Mucosa of descending colon (tissue), 3 donors: ENCODE measurements at places on chromosomes 11 and 22.

DNA sequence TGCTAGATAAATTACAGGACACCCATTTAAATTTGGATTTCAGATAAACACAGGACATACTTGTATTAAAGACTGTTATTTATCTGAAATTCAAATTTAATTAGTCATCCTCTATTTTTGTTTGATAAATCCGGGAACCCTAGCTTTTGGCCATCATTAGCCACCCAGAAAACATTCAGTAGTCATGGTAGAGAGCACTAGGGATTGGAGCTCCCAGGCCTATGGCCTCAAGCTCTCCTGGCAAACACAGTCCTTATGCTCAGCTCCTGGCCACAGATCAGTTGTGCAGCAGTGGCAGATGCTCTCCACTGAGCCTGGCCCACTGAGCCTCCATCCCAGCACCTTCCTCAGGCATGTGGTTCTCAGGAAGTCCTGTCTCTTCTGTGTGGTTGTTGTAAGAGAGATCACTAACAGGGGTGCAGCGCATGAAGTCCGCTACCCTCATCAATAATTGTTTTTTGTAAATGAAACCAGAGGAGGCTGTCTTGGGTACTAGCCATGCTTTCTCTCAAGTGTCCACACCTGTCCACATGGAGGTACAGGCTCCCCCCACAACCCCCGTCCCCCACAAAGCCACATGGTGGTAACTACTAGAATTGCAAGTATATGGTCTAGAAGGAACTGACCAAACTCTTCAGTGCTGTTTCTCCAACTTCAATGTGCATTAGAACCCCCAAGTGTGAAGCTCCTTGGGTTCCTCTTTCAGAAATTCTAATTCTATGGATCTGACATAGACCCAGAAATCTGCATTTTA is 1.1 kb upstream of the IRAG1 start:
- no peak for DNase-seq

GRCh38 chr11:95372097-95372656 is 141.2 kb upstream of the SESN3 start:
- DNase-seq, result no peak

DNA sequence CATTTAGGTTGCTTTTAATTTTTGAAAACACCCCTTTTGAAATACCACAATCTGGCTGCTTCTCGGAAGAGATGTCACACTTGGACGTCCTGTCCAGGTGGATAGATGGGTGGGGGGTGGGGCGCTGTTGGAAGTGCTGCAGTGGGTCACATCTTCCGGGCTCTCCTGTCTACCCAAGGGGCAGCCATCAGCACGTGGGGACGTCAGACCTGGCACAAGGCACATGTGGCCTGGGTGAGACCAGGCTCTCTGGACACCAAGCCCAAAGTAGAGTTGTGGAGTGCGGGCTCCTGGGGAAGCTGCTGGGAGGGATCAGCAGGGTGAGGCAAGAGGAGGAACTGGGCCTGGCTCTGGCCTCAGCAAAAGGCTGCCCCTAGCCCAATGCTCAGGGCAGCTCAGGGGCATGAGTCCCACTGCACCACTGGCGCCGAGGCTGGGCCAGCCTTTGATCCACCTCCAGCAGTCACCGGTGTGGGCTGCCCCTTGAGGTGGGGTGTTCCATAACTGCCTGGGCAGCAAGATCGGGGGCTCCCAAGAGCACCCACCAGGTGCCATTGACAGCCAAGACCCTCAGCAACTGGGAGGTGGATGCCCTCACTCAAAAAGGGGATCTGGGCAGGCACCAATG is 68.6 kb upstream of the CCND1 start:
- DNase-seq, result no peak

GRCh38 chr22:35612903-35613302 is 4.2 kb downstream of the MB start:
- no peak for DNase-seq

GRCh38 chr22:41913040-41913719 is 1.7 kb downstream of the SHISA8 start:
- no peak for DNase-seq

DNA sequence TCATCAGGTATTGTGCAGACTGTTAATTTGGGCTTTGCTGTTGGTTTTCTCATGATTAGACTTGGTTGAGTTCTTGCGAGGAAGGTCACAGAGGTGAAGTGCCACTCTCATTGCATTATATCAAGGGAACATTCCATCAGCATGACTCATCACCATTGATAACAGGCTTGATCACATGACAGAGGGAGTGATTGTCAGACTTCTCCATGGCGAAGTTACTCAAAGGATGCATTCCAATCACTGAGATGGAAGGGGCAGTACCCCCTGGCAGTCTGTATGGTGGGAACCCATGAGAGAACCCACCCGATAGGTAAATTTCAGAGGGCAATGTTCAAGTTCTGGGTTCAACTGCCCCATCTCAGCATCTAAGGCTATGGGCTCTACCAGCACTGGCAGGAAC is 19.4 kb upstream of the P2RY2 start:
- no peak for DNase-seq

DNA sequence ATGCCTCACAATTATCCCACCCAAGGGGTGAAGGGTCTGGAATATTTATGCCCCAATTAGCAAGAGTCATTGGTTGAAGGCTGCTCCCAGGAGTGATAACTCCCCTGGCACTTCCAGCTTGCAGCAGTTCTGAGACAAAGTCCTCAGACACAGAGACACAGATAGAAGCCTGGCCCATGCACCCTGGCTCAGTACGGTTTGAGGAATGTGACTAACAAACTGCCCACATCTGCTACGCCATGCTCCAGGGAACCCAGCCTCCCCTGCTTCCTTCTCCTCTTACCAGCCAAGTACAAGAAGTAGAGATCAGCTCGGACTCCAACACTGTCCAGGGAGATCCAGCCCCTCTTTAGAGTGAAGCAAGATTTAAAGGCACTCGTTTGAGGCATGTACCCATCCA is 48.5 kb upstream of the BMAL1 start:
- DNase-seq, result no peak

DNA sequence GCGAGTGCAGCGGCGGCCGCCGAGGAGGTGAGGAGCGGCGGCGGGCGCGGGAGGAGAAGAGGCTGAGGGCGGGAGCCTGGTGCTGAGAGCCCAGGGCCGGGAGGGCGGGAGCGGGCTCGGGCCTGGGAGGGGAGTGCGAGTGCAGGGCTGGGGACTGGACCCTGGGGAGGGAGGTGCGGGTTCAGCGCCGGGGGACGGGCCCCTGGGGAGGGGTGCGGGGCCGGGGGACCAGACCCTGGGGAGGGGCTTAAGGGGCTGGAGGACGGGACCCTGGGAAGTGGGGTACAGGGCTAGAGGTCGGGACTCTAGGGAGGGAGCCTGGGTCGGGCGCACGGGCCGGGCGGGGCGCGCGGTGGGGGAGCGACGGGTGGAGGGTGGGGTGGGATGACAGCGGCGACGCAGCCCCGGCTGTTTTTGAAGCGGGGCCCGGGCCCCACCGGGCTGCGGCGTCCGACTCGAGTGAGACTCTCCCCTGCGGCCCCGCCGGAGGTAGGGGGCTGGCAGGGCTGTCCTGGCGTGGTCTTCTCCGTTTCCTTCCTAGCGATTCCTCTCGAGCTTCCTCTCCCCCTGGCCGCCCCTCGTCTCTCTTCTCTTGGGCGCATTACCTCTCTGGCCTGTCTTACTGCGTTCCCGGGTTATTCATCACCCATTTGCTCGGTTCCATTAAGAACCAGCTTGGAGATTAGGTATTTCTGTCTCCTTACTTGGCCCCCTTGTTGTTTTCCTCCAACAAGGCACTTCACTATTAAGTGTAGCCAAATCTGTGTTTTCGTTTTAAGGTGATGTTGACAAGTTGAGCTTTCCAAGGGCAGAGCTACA is 754 bp downstream of the NUP50 start:
- DNase-seq, result peak; percentile 67

GRCh38 chr11:134139873-134140331 is 71.0 kb downstream of the JAM3 start:
- no peak for DNase-seq

DNA sequence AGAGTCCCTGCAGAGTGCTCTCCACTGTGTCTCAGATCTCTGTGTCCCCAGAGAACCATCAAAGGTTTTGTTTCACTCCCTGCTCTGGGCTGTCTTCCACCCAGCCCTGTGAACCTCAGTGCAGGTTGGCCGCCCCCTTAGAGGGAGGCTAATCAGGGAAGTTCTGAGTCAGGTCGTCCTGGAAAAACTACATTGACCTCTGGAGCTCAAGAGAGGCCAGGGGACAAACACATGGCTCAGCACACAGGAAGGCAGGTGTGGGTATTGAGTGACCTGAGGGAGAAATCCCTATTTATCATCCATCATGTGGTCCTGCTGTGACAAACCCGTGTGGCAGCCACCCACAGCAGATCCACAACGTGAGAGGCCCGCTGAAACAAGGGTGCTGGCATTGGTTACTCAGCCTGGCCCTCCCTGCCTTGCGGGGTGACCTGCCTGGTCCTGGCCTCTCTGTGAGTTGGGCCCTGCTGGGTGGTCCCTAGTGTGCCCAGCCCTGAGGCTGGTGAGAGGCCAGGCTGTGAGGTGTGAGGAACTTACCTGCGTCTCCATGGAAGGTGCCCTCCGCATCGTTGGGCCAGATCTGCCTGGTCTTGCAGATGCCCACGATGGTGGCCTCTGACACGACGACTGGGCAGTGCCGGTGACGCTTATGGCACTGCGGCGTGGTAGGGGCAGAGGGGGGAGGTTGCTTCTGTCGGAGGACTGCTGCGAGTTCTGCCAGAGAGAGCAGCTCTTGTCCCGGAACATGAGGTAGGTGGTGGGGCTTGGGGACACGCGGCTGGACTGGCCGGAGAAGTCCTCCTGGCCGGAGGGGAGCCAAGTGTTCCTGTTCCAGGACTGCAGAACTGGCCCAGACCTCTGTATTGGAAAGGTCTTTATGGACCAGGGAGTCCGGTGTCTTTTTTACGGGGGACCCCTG is 669 bp upstream of the BCR start:
- DNase-seq, result no peak

DNA sequence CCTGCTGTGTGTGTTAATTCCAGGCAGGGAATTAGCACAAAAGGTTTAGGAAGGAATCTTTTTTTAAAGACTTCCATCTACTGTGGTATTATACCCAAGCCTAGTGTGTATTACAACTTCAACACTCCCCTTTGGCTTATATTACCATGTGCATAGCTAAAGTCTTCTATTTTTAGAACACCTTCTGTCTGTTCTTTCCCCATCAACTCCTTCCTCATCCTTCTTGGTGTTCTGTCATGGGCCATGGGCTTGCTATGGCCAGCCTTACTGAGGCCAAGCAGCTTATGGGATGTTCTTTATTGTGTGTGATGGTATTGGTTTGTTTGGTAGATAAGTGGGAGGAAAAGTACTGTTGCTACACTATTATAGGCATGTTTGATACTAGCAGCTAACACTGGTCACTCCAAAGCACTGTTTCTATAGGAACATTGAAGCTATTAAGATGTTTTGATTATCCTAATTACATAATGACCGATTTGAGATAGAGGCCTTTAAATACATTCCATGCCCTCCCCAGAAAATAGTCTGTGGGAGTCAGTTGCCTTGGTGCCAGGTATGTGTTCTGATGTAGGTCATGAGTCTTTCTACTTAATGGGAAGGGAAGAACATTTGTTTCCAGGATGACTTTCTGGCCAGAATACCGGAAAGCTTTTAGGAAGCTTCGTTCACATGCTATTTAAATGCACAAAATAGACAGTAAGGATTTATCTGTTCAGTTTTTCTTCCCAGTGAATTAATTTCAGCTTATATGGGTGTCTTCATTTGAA is 16.5 kb downstream of the MCAM start:
- DNase-seq, result no peak

DNA sequence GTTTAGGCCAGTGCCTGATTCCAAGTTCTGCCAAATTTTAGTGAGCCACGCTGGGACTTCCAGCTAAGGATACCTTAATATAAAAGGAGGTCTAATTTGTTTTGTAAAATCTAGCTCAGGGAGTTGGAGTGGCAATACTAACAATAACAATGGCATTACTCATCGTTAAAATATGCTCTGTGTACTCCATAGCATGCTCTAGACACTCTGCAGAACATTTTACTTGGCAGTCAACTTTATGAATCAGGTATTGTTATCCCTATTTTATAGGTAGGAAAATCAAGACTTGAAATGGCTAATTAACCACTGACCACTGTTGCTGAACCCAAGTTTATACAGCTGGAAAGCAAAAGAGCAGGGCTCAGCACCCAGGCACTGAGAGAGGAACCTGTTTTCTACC is 485.0 kb upstream of the KIRREL3 start:
- no peak for DNase-seq

DNA sequence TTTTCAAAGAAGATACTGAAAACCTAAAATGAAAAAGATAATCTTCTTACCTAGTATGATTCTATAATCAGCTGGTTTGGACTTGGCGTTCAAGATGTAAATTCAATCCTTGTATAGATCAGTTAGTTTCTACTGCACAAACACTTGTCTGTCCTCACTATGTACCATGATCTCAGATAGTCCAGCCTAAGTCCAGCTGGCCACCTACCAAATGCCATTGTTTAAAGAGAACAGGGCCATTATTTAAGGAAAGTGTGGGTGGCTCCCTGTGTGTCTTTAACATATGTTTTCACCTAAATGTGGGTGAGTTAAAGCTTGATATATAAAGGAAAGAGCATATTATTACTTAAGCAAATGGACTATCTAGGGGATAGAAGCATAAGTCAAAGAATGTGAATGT is 38.6 kb downstream of the BLID start:
- no peak for DNase-seq

DNA sequence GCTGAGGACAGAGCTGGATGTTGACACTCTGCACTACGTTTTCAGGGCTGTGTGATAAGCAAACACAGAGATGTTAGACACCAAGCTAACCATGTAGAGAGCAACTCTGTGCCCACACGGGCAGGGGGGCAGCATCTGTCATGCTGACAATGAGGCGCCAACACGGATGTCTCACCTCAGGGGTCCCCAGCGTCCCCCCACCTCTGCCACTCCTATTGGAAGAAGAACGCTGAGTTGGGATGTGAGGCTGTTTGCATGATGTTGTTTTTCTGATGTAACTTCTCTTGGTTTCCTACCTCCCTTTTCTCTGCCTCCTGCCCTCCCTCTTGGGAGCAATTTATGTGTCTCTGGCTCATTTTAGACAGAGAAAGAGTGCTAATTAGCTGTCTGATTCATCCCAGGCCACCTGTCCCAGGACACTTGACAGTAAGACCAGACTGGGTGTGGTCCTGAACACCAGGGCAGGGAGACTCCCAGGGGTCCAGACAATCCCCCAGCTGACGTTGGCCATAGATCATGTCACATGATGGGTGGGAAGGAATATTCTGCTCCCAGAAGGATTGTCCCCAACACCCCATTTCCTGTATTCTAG is 89.2 kb upstream of the NCAM1 start:
- no peak for DNase-seq

DNA sequence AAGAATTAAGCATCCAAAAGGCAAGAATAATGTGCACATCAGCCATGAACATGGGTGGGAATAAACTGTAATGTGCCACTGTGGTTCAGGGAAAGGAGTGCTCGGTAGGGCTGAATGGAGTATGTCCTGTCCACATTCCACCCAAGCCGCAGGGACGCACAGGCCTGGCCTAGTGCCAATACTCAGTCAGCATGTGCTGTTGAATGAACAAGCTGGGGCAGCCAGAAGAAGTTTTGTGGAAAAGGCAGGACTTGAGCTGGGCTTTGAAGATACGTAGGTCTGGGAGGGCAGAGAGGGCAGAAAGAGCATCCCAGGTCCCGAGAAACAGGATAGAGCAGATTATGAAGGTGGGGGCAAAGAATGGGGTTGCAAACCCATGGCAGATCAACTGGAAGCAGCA is 60.0 kb upstream of the PLET1 start:
- peak; percentile 67 for DNase-seq
